PC-9 (cell line): ENCODE measurements at places on chromosomes 11 and 22. TPM values are rescaled to one million over a fixed set of nuclear protein-coding genes. Genes with fewer than 3 reads are reported as not detected.
A peak's percentile ranks its signal among the peaks of the same experiment; 100 is the strongest.

- no peak overlapping the region for H3K4me3 ChIP-seq
- no peaks in the 10 kb centered on the region for H3K27me3 ChIP-seq
- H3K27ac ChIP-seq = no peak overlapping the region
- H3K4me1 ChIP-seq = peaks cover 7% of the 10 kb centered on the region; the same call in 1 of the 2 replicates
- H3K36me3 ChIP-seq = no peaks in the 10 kb centered on the region
These were observed 46.5 kb upstream of the THY1 start for GRCh38 chr11:119469506-119469905.

DGAT2 gene
- total RNA-seq = 6.5 and 7.1 TPM in 2 replicates

DNA sequence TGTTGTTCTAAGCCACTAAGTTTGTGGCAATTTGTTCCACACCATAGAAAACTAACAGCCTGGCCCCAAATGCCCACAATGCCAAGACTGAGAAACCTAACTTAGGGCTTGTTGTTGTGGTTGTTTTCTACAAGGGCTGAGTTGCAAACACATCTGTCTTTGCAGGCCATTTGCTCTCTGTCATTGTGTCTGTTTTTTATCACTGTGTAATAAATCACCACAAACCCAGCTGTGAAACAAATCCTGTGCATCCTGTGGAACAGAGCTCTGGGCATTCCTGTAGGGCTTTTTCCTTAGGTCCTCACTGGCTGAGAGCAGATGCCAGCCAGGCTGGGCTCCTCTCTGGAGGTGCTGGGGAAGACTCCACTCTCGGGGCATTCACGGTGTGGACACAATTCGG lies 15.7 kb upstream of the SYT8 start:
- H3K4me3 ChIP-seq = no peak overlapping the region
- no peaks in the 10 kb centered on the region for H3K27me3 ChIP-seq

DNA sequence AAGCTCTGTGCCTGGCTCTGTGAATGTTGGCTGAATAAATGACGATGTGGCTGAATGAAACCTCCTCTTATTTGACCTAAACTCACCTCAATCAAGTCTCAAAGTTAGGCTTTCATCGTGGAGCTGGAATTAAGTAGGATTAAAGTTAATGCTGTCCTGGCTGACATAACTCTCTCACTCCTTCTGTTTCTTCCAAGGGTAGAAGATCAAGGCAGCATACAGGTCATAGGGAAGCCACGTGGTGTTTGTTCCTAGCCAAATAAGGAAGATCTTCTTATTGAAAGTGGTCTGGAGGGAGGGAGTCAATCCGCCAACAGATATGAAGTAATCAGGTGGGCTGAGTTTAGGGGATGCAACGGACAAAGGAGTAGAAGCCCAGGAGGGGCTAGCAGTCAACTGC lies 59.5 kb downstream of the TRIM29 start:
- no peaks in the 10 kb centered on the region for H3K4me1 ChIP-seq
- H3K27me3 ChIP-seq = peaks cover 70% of the 10 kb centered on the region
- H3K36me3 ChIP-seq = no peaks in the 10 kb centered on the region
- DNase-seq = no peak

FAM83F gene
- total RNA-seq = 8.1 and 9.1 TPM in 2 replicates

GRCh38 chr22:20741008-20741633 lies 32.8 kb upstream of the SERPIND1 start:
- DNase-seq = no peak
- no peaks in the 10 kb centered on the region for H3K4me1 ChIP-seq
- H3K4me3 ChIP-seq = no peak overlapping the region
- H3K36me3 ChIP-seq = no peaks in the 10 kb centered on the region
- H3K27ac ChIP-seq = no peak overlapping the region

TTC12 gene
- 24.8 and 25.0 TPM in 2 replicates for total RNA-seq

DNA sequence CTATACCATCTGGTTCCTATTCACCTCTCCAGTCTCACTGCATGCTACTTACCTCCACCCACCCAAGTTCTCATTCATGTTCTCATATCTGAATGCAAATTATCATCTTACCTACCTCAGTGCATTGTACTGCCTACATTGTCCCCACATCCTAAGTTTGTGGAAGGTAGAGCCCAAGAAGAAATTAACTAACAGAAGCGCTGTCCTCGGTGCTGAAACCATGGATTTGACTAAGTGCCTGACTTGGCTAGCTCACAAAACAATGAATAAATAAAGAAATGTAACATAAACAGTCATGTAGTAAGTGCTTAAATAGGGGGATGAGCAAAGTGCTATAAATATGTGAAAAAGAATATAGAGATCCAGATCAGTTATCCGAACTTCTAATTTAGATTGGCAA lies 63.2 kb downstream of the GRIA4 start:
- no peaks in the 10 kb centered on the region for H3K4me1 ChIP-seq
- DNase-seq = peak; percentile 23
- H3K27ac ChIP-seq = no peak overlapping the region
- no peaks in the 10 kb centered on the region for H3K36me3 ChIP-seq
- no peaks in the 10 kb centered on the region for H3K27me3 ChIP-seq
- no peak overlapping the region for H3K4me3 ChIP-seq

RFPL3 gene
- not detected in 2 replicates for total RNA-seq

GRCh38 chr11:2467695-2468055 lies 22.9 kb downstream of the KCNQ1 start:
- no peaks in the 10 kb centered on the region for H3K4me1 ChIP-seq
- no peaks in the 10 kb centered on the region for H3K36me3 ChIP-seq
- H3K27me3 ChIP-seq = peaks cover 6% of the 10 kb centered on the region; the same call in 1 of the 2 replicates

DNA sequence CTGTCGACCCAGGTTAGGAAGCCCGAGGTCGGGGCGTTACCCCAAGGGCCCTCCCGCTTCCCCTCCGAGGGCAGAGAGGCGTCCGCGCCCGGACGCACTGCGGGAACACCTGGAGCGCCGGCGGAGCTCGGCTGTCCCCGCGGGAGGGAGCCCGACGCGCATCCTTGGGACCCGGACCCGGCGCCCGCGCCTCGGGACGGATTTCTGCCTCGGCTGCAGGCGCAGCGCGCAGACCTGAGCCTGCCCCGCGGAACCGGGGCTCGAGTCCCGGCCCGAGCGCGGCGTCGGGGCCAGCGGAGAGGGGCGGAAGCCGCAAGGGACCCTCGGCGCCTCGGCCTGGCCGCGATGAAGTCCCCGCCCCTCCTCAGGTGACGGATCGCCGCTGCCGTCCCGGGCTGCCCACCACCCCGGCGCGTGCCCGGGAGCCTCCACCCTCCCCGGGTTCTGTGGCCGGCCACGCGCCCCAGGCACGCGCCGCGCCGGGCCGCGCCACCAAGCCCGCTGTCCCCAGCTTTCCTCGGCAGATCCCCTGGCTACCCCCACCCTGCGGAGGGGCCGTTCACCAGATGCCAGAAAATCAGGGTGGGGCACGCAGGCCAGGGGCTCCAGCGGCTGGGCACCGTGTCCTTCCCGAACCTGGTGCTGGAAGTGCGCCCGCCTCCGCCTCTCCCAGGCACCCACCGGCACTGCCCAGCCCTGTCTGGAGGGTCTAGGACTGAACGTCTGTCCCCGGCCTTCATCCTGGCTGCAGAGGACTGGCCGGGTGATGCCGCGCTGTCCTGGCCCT lies 410 bp downstream of the GLB1L3 start:
- no peaks in the 10 kb centered on the region for H3K4me1 ChIP-seq
- no peaks in the 10 kb centered on the region for H3K36me3 ChIP-seq
- peaks cover 5% of the 10 kb centered on the region; the same call in 1 of the 2 replicates for H3K27me3 ChIP-seq
- no peak for DNase-seq

GRCh38 chr11:3152471-3153110 lies 12.5 kb downstream of the OSBPL5 start:
- H3K4me3 ChIP-seq = no peak overlapping the region
- no peaks in the 10 kb centered on the region for H3K36me3 ChIP-seq
- H3K27me3 ChIP-seq = no peaks in the 10 kb centered on the region
- DNase-seq = no peak
- no peak overlapping the region for H3K27ac ChIP-seq

DNA sequence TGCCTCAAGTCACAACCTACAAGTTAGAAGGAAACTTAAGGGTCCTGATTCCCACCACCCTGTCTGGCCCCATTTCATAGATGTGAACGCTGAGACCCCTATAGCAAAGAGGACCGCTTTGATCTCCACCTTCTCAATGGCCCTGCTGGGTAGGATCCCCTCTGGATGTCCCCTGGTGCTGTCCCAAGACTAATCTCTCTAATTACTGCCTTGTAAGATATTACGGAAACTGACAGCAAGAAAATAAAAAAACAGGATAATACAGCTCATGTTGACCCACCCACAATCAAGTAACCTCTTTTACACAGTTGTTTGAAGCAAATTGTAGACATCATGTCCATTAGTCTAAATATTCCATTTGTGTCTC lies 20.9 kb downstream of the IGLL5 start:
- no peak for DNase-seq
- no peak overlapping the region for H3K4me3 ChIP-seq
- peaks cover 77% of the 10 kb centered on the region for H3K27me3 ChIP-seq
- no peak overlapping the region for H3K27ac ChIP-seq
- no peaks in the 10 kb centered on the region for H3K36me3 ChIP-seq
- no peaks in the 10 kb centered on the region for H3K4me1 ChIP-seq
